ENCODE measurements at places on chromosomes 3 and 15. TPM values are rescaled to one million over a fixed set of nuclear protein-coding genes. Genes with fewer than 3 reads are reported as not detected.
A peak's percentile ranks its signal among the peaks of the same experiment; 100 is the strongest.

LDHAL6B gene
- 0.23 TPM for polyA plus RNA-seq

IQCF5 gene
- polyA plus RNA-seq = not detected

SGO1 gene
- polyA plus RNA-seq = 14.1 TPM

SACM1L gene
- 87.8 TPM for polyA plus RNA-seq

DNA sequence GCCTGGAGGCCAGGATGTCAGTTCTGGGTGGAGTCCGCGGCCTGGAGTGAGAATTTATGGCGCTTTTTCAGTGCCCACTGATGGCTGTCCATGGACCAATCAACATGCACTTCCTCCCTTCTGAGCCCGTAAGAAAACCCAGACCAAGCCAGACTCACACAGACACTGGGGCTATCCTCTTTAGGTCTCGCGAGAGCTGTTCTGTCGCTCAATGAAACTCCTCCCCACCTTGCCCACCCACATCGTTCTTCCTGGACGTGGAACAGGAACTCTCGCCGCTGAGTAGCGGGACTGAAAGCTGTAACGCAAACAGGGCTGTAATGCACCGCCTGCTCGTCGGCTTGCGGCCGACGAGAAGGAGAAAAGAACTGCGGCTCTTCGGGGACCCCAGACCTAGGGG is 833.0 kb upstream of the CADM2 start:
- no peak for DNase-seq

- no peak for DNase-seq
These were observed 276.3 kb upstream of the MCTP2 start for GRCh38 chr15:93954985-93955571.

DNA sequence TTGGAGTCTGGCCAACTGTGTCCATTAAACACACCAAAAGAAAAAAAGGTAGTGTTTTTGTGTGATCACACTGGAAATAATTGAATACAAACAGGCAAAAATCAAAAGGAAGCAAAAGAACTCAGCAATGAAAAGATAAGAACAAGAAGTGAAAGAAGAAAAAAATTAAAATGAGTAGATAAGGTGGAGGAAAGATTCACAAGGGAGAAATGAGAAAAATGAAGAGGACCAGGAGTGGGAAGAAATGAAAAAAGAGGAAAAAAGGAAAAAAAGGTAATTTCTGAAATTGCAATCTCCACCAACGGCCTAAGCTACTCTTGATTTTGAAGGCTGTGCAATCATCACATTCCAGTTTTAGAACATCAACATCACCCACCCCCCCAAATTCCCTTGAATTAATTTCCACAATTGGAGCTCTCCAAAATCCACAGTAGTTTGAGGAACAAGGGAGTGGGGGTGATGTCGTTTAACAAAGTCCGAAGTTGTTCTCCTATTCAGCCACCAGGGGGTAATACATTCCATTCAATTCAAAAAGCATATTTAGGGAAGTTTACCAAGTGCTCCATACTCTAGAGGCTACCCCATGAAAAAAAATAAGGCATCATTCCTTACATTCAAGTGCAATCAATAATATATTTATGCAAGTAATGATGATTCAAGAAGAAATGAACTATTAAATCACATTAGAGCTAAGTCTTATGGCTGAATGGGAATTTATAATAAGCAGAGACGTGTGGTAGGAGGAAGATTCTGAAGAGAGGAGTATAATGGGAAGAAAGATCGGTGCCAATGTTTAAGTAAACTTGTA is 37.4 kb downstream of the ZNF860 start:
- DNase-seq = peak; percentile 64

Data from left kidney (tissue), 8 donors.